ENCODE measurements at places on chromosomes 4 and X.
A peak's percentile ranks its signal among the peaks of the same experiment; 100 is the strongest.

GRCh38 chr4:21380861-21381260 lies 567.7 kb downstream of the KCNIP4 start:
- no peak for DNase-seq

GRCh38 chrX:56728321-56728720 lies 722 bp upstream of the NBDY start:
- DNase-seq: peak; percentile 13

GRCh38 chrX:14777525-14777924 lies 95.3 kb downstream of the FANCB start:
- DNase-seq: peak; percentile 37

- no peak for DNase-seq
Measured at GRCh38 chr4:155712846-155713245, 46.0 kb upstream of the GUCY1B1 start.

- peak; percentile 67 for DNase-seq
Measured at GRCh38 chr4:176274441-176274840, 5.4 kb upstream of the ASB5 start.

DNA sequence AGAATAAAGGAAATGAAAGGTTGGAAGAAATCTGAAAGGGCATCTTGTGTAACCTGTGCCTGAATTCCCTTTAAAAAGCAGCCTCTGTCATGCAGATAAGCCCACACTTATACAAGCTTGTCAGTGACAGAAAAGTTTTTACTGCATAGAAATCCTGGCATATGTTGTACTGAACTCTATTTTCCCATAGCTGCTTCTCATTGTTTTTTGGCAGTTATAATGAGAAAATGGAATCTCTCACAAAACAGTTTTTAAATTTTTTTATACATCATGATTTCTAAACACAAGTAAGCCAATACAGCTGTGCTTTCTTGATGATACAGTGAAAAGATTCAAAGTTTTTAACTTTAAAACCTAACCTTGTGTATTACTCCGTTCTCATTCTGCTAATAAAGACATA lies 511.4 kb upstream of the ARX start:
- no peak for DNase-seq

GRCh38 chr4:42278709-42279324 lies 118.5 kb upstream of the SHISA3 start:
- DNase-seq: no peak

DNA sequence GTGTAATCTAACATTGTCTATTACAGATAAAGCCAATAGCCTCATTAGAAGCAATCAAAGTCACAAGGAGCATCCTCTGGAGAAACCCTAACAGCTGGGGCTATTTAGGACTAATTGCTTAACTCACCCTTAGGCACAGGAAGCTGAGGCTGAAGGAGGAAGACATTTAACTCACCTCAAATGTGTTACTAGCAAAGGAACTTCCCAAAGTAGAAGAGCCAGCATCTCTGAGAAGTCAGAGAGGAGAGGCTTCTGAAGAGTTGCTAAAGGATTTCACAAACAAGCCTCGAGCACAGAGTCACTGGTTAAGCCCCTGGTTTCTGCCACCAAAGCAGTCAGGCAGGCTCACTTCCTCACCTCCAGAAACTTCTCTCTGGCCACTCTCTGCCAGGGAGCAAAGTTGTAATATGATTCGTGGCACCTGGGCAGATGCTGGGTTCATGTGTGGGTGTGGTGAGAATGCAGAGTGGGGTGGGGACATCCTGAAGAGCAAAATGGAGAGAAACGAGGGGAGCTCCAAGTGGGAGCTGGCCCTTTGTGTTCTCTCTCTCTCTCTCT lies 201.3 kb downstream of the HS6ST2 start:
- DNase-seq: peak; percentile 3
